ENCODE measurements at places on chromosomes 16 and 17. TPM values are rescaled to one million over a fixed set of nuclear protein-coding genes. Genes with fewer than 3 reads are reported as not detected.

KRTAP2-1 gene
- not detected for total RNA-seq

ENDOV gene
- total RNA-seq, result 12.9 TPM

DBNDD1 gene
- not detected for total RNA-seq

GRCh38 chr17:49922095-49922494, 46.9 kb upstream of the DLX4 start:
- no peak for DNase-seq
- no peak overlapping the region for H3K27ac ChIP-seq
- no peak overlapping the region for H3K4me3 ChIP-seq
- H3K4me1 ChIP-seq, result no peaks in the 10 kb centered on the region
- no peaks in the 10 kb centered on the region for H3K27me3 ChIP-seq

- no peak overlapping the region for H3K4me3 ChIP-seq
- H3K27ac ChIP-seq, result no peak overlapping the region
- no peaks in the 10 kb centered on the region for H3K36me3 ChIP-seq
- H3K27me3 ChIP-seq, result no peaks in the 10 kb centered on the region
- H3K4me1 ChIP-seq, result no peaks in the 10 kb centered on the region
- no peak for DNase-seq
Observed at GRCh38 chr16:51523400-51523799, 372.3 kb upstream of the SALL1 start.

- H3K36me3 ChIP-seq, result no peaks in the 10 kb centered on the region
- DNase-seq, result peak; percentile 71
- peaks cover 9% of the 10 kb centered on the region for H3K4me1 ChIP-seq
- no peaks in the 10 kb centered on the region for H3K27me3 ChIP-seq
- peak overlapping the region; percentile 83 for H3K27ac ChIP-seq
Observed at GRCh38 chr17:40556884-40557414, 8.3 kb downstream of the CCR7 start.
